ENCODE measurements at places on chromosomes 2 and 18.

GRCh38 chr2:109694190-109694589 is 80.0 kb downstream of the SOWAHC start:
- DNase-seq = peak; percentile 42

- DNase-seq = peak; percentile 72
These were observed 2.7 kb upstream of the TGIF1 start for GRCh38 chr18:3447068-3447894.

- DNase-seq = no peak
These were observed 262.7 kb downstream of the TWIST2 start for GRCh38 chr2:239110595-239111048.

GRCh38 chr2:172114579-172114978 is 11.9 kb upstream of the DLX2 start:
- no peak for DNase-seq

DNA sequence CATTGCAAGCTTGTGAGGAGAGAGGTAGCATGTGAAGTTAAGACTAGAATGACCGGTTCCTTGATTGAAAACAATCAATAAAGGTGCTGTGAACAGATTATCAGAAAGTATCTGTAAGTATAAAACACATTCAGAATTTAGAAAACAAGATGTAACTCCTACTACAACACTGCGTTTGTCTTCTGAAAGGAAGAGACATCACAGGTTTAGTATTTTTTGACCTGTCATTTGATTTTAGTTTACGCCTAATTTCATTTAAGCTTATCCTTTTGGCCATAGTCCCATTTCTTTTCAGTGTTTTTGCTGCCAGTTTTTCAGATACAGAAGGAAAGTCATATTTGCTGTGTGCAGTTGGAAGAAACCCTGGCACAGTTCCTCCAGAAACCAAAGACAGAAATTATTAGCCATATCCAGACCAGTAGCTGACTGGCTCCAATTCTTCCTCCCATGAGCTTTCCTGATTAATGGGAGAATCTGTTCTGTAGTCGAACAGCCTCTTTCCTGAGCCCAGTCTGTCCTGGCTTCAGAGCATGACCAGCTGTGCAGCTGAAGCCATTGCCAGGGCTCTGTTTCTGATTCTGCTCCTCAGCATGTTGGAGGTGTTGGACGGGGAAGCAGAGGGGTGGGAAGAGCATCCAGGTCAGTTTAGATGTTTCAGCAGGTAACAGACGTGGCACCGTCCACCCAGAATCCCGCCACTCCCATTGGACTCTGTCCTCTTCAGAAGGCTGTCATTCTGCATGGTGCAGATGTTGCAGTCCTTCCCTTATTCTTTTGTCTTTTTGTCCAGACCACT is 61.0 kb downstream of the CRIM1 start:
- peak; percentile 35 for DNase-seq

DNA sequence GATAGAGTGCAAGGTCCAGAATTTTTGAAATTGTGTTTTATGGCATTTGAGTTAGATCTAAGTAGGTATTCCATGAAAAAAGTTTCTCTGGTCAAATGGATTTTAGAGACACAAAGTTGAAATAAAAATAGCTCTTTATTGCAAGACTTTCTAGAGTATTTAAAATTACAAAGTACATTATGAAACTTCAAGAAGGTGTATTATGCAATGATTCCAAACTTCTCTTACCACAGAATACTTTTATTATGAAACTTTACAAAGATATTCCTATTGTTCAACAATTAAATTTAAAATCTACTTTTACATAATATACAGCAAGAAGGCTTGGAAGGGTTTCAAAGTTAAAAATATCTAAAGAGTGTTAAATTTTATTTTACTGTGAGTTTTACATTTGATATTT is 65.9 kb downstream of the CALCRL start:
- peak; percentile 38 for DNase-seq

DNA sequence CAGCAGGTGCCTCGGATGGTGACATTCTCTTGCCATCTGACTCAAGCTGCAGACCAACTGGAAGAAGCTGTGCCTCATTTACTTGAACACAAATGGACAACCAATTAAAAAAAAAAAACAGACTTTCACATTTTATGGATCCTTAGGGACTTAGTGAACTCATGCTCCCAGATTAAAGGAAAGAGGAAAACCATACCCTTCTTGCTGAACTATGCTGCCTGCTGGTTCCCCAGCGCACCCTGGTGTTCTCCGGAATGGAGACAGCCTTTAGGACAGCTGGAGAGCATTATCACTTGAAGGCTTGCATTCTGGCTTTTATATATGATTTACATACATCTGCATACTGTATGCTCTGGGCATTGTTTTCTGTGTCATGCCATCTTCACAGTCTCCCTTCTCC is 370.7 kb downstream of the SLC4A3 start:
- DNase-seq = peak; percentile 41

DNA sequence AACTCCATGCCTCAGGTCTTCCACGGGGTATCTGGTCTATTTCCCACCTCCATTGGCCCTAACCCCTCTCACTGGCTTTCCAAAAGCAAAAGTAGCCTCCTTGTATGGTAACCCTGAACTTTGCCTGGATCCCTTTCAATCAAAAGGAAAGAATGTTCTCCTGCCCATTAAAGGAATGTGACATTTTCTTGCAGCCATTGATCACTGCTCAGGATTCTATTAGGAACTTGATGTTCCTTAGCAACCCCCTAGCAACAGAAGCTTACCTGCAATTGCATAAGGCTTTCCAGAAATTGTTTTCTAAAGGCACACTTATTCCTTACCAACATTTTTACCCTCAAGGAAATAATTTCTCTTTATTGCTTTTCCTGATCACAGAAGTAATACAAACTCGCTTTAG is 91.4 kb upstream of the AGAP1 start:
- no peak for DNase-seq

GRCh38 chr2:63049211-63049969 is 1.2 kb upstream of the OTX1 start:
- no peak for DNase-seq

- no peak for DNase-seq
These were observed 33.6 kb downstream of the CHRNA1 start for GRCh38 chr2:174730698-174731018.

DNA sequence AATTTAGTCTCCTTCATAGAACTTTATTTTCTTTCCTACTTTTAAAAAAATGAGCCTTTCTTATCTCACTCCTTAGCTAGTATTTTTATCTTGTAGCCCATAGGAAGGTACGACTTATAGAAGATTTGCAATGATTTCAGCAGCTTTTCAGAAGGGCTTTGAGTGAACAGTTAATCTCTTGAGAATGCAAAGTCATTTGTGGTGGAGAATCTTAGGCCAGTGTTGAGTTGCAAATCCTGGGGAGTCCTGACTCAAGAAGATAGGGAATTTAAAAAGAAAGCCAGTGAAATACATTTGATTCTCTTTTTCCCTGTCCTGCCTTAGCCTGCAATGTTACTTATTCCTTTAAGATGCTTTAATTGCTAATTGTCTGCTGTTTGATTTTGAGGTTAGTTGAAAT is 33.6 kb downstream of the LYPD6 start:
- DNase-seq = peak; percentile 9
